ENCODE measurements at places on chromosomes 2 and 18. TPM values are rescaled to one million over a fixed set of nuclear protein-coding genes. Genes with fewer than 3 reads are reported as not detected.

- H3K4me1 ChIP-seq: peaks cover 94% of the 10 kb centered on the region
- no peaks in the 10 kb centered on the region for H3K27me3 ChIP-seq
- H3K27ac ChIP-seq: peak overlapping the region; percentile 63
- H3K4me3 ChIP-seq: no peak overlapping the region
- no peaks in the 10 kb centered on the region for H3K36me3 ChIP-seq
Observed at GRCh38 chr2:239303711-239304532, 96.9 kb downstream of the HDAC4 start.

- H3K4me1 ChIP-seq: no peaks in the 10 kb centered on the region
- H3K4me3 ChIP-seq: no peak overlapping the region
- no peaks in the 10 kb centered on the region for H3K27me3 ChIP-seq
- H3K36me3 ChIP-seq: no peaks in the 10 kb centered on the region
- H3K27ac ChIP-seq: no peak overlapping the region
- no peak for DNase-seq
Observed at GRCh38 chr2:88141952-88142351, 14.1 kb upstream of the FABP1 start.

DNA sequence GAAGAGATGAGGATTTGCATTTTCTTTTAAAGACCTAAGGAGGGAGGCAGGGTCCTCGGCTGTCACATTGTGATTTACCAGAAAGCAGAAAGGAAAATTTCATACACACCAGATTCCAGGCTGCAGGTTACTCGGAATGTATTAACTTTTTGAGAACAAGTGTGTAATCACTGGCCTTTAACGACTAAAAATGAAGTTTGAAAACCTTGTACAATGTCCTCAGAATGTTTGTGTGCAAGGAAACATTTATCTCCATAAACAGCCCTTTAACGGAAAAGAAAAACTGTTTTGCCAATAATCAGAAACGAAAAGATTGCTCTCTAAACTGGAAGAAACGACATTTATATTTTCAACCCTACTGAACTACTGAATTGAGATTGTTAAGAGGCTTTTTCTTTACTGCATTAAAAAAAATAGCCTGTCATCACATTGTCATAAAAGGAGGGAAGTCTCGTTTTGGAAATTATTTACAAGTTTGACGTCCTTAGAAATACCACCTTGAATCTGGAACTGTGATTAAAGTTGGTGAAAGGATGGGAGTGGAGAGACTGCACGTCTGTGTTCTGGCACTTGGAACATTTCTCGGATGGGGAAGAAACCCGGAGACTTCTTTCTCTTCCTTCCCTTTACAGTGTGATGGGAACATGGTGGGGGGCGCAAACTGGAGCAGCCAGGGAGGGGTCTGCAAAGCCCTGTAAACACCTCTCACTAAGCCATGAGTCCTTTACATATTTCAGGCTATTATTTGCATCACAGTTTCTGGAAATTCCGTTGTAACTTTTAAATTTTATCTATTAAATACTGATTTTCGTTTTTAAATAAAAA lies 134.1 kb upstream of the SIX3 start:
- H3K27me3 ChIP-seq: peaks cover 28% of the 10 kb centered on the region
- no peak overlapping the region for H3K4me3 ChIP-seq
- no peak overlapping the region for H3K27ac ChIP-seq
- DNase-seq: no peak
- H3K36me3 ChIP-seq: no peaks in the 10 kb centered on the region

DNA sequence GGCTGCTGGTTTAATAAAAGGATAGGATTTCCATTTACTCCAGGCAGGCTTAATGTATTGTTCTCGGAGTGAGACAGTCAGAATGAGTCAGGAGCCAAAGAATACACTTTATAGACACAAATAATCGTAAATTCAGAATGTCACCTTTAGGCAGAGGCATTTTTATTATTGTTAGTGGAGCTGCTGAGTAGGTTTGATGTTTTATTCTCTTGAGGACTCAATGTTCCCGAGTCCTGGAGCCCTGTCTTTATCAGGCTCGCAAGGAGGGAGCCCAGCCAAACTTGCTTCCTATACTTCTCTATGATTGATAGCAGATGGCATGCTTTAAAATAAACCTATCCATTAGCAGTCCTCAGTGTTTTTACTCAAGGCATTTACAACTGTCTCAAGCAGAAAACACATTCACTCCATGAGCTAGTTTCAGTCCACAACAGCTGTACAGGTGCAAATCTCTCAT lies 492.3 kb upstream of the ZEB2 start:
- DNase-seq: no peak
- no peaks in the 10 kb centered on the region for H3K27me3 ChIP-seq
- H3K4me3 ChIP-seq: no peak overlapping the region
- no peaks in the 10 kb centered on the region for H3K4me1 ChIP-seq
- no peaks in the 10 kb centered on the region for H3K36me3 ChIP-seq

DNA sequence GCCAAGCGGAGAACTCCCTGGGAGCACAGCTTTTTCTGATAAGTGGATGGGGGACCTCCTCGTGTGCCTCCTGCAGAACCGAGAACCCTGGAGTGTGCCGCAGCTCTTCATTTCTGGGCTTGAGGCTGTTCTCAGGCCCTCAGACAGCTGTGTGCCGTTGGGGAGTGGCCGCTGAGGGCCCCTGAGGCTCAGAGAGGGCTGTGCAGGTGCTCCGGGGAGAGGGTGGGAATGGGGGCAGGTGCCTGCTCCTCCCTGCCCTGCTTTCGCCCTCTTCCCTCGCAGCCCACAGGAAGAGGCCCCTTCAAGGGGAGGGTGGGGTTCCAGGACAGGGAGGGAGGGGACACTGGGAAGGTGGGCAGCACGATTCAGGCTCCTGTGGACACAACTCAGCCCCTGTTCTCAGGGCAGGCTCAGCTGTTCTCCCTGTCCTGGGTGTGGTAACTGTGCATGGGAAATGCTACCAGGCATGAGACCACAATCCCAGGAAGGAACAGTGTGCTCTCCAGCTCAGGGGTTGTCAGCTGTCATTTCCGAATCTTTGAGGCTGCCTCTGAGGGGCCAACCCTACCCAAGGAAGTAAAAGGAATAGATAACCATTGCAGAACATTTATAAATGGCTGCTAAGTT lies 11.3 kb downstream of the LCT start:
- no peaks in the 10 kb centered on the region for H3K4me1 ChIP-seq
- DNase-seq: peak; percentile 30
- no peak overlapping the region for H3K27ac ChIP-seq
- H3K4me3 ChIP-seq: no peak overlapping the region
- H3K36me3 ChIP-seq: no peaks in the 10 kb centered on the region

- H3K36me3 ChIP-seq: peaks cover 4% of the 10 kb centered on the region
- DNase-seq: no peak
- H3K4me1 ChIP-seq: peaks cover 38% of the 10 kb centered on the region
- peak overlapping the region; percentile 97 for H3K27ac ChIP-seq
Observed at GRCh38 chr2:69641887-69642708, 1.4 kb downstream of the AAK1 start.

GRCh38 chr2:14417551-14417950 lies 215.0 kb upstream of the LRATD1 start:
- DNase-seq: no peak
- no peaks in the 10 kb centered on the region for H3K27me3 ChIP-seq
- H3K36me3 ChIP-seq: no peaks in the 10 kb centered on the region
- H3K4me3 ChIP-seq: no peak overlapping the region
- no peaks in the 10 kb centered on the region for H3K4me1 ChIP-seq

DNA sequence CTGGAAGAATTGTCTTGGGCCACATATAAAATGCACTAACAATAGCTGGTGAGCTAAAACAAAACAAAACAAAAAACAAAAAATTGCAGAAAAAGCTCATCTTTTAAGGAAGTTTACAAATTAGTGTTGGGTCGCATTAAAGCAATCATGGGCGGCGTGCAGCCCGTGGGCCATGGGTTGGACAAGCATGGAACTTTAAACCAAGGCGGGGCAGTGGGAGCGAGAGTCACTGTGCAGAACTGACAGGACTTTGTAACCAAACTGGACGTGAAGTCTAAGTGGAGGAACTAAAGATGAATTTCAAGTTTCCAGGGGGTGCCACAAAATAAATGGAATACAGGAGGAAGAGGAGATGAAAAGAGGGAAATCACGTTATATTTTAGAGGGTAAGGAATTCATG lies 80.7 kb downstream of the PSMG2 start:
- H3K27me3 ChIP-seq: no peaks in the 10 kb centered on the region
- H3K4me3 ChIP-seq: no peak overlapping the region
- no peak overlapping the region for H3K27ac ChIP-seq

SERPINB3 gene
- not detected for total RNA-seq

DIPK1C gene
- total RNA-seq: 2.3 TPM

GBX2 gene
- not detected for total RNA-seq

Data from stomach (tissue), 19 donors.